Activated CD4-positive, alpha-beta T cell treated with anti-CD3 and anti-CD28 coated beads for 48 hours (primary cell): ENCODE measurements at places on chromosomes 6 and 20.
A peak's percentile ranks its signal among the peaks of the same experiment; 100 is the strongest.

GRCh38 chr6:27776504-27776903, 135.7 kb downstream of the OR2B2 start:
- DNase-seq = no peak

GRCh38 chr6:25054469-25054868, 118.7 kb upstream of the RIPOR2 start:
- no peak for DNase-seq

DNA sequence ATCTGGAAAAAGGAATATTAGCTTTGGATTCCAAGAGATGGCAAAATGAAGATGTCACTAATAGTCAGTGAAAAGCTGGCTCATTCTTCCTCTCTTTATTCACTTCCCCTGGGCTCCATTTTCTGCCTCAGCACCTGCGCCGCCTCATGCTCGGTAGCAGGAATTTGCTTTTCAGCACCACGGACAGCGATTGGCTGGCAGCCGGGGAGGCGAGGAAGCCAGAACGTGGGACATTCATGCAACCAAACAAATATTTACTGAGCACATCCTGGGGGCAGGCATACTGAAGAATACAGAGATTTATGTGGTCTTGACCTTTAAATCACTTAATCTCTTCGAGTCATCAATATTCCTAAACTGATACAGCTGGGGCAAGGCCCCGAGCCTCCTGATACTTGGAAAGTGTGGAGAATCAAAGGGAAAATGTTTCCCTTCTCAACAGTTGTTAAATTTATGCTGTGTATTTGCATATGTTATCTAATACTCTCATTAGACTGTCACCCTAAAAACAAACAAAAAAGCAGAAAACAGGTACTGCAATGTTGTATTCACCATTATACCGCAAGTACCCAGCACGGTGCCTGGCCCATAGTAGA, 12.1 kb upstream of the PDYN start:
- DNase-seq = peak; percentile 78

GRCh38 chr6:114008331-114008730, 37.4 kb upstream of the HDAC2 start:
- no peak for DNase-seq

DNA sequence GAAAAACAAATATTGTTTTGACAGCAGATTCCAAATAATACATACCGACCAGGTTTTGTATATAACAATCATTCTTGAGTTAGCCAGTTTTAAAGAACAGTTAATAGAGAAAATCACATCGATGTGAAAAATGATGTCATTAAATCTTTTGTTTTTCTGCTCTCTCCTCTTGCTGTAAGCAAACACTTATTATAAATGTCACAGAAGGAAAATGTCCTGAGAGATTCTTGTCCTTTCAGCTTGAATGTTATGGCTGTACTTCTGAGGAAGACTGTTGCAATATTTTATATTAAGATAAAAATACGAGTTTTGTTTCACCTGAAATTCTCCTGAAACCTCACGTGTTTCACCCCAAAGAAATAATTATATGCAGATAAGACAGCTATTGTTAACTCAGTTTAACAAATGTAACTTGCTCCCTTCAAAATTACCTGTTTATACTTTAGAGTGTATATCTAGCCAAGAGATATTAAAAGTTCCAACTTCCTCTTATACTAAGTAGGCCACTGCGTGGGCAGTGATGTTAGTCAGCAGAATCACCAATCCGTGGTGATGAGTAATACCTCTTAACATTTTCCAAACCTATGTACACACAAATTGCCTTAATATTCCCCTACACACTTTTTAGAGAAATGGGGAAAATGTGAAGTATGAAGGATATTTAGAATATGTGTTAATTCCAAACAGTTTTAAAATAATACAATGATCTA, 1111.4 kb upstream of the CITED2 start:
- peak; percentile 8 for DNase-seq

DNA sequence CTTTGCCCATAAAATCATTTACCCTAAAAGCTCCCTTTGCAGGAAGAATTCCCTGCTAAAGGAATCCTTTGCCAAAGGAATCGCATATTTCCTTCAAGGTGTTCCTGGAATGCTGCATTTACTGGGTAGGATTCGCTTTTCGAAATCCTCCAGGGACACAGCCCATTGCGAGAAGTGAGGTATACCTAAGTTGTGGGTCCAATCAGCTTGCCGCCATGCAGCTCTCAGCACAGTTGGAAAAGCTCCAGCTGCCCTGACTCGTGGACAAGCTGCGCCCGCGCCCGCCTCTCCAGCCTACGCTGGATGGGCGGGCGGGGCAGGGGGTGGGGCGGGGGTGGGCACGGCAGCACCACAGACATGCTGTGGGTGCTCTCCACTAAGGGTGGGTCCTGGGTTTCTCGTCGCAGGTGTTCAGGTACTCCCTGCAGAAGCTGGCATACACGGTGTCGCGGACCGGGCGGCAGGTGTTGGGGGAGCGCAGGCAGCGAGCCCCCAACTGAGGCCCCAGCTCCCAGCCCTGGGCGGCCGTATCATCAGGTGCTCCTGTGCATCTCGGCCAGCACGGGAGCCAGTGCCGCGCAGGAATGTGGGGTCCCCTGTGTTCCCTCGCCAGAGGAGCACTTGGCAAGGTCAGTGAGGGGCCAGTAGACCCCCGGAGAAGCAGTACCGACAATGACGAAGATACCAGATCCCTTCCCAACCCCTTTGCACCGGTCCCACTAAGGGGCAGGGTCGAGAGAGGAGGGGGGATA, 1.4 kb downstream of the NNAT start:
- DNase-seq = no peak

GRCh38 chr6:36913082-36913481, 27.3 kb downstream of the C6orf89 start:
- DNase-seq = no peak

GRCh38 chr20:42150230-42150629, 532.1 kb upstream of the CHD6 start:
- DNase-seq = no peak

DNA sequence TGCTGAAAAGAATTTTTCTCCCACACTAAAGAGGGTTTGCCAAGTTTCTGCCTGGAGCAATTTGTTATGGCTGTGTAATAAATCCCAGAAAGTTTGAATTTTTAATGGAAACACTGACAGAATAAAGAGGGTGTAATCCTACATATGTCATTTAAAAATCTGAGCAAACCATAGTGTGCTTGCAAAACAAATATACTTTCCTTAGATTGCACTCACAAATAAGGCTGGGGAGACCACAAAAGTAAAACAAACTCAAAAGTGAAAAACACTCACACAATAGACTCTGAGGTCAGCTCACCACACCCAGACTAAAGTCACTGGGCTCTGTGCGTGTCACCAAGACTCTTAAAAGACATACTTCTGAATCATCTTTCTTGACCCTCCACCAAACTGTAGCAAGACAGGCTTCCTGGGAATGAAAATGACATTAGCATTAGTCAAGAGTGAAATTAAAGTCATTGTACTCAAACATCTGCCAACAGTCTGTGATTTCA, 4.8 kb upstream of the ATXN1 start:
- peak; percentile 51 for DNase-seq

DNA sequence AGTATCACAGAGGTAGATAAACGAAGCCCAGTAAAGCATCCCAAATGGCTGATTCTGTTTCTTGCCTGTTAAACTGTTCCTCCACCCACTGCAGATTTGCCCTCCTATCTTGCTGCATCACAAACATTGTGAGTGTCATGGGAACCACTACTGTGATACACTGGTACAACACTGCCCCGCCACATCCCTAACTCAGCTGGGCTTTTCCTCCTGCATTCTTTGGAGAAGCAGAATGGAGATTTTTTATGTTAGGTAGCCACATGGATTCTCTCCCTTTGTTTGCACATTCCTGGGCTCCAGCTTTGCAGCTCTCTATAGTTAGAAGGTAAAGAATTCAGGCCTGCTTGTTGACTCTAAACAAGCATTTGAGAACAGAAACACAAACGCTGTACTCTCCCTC, 234.1 kb downstream of the TMEM242 start:
- DNase-seq = no peak

DNA sequence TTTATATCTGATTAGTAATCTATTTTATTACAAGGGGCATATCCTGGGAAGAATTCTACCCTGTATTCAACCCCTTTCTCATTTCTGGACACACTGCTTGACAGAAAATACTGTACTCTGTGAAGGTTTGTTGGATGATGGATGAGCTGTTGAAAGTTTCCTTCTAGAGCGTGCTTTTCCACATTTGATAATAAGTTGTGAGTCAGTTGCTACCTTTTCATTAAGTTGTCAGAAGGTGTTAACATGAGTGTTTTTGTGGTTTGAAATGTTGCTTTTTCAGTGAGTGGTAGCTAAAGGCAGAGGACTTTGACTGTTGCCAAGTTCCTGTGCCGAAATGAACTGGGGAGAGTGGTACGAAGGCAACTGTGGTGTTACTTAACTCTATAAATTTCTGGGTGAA, 3.9 kb upstream of the ECI2 start:
- no peak for DNase-seq
